ENCODE measurements at places on chromosomes 16 and 17.

- DNase-seq = no peak
These were observed 9.8 kb downstream of the KRT10 start for GRCh38 chr17:40812639-40813038.

GRCh38 chr17:17387017-17387497, 83.9 kb downstream of the NT5M start:
- no peak for DNase-seq

DNA sequence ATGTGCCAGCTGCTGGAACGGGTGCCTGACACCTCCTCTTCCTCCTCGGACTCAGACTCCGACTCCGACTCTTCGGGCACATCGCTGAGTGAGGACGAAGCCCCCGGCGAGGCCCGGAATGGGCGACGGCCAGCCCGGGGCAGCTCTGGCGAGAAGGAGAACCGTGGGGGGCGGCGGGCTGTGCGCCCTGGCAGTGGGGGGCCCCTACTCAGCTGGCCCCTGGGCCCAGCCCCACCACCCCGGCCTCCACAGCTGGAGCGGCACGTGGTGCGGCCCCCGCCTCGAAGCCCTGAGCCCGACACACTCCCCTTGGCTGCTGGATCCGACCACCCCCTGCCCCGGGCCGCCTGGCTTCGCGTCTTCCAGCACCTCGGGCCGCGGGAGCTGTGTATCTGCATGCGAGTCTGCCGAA, 6.8 kb downstream of the FBXL19 start:
- no peak for DNase-seq

GRCh38 chr16:24538756-24539294, 541 bp upstream of the RBBP6 start:
- DNase-seq = peak; percentile 62

GRCh38 chr17:50624321-50624934, 10.3 kb upstream of the ABCC3 start:
- DNase-seq = no peak

DNA sequence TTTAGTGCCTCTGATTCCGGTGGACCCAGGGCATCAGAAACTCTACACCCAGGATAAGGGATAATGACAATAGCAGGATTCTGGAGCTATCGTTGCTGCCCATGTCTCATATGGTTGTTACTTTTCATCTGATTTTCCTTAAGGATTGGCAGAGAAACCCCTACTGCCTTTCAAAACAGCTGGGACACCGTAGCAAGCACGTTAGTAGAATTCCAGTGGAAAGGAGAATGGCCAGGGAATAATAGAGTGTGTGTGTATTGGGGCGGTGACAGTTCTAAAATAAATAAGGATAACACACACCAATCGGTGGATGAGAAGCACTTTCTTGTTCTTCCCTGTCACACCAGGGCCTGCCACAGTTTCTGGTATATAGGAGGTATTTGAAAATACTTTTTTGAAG, 251.8 kb downstream of the HAPSTR1 start:
- DNase-seq = no peak

DNA sequence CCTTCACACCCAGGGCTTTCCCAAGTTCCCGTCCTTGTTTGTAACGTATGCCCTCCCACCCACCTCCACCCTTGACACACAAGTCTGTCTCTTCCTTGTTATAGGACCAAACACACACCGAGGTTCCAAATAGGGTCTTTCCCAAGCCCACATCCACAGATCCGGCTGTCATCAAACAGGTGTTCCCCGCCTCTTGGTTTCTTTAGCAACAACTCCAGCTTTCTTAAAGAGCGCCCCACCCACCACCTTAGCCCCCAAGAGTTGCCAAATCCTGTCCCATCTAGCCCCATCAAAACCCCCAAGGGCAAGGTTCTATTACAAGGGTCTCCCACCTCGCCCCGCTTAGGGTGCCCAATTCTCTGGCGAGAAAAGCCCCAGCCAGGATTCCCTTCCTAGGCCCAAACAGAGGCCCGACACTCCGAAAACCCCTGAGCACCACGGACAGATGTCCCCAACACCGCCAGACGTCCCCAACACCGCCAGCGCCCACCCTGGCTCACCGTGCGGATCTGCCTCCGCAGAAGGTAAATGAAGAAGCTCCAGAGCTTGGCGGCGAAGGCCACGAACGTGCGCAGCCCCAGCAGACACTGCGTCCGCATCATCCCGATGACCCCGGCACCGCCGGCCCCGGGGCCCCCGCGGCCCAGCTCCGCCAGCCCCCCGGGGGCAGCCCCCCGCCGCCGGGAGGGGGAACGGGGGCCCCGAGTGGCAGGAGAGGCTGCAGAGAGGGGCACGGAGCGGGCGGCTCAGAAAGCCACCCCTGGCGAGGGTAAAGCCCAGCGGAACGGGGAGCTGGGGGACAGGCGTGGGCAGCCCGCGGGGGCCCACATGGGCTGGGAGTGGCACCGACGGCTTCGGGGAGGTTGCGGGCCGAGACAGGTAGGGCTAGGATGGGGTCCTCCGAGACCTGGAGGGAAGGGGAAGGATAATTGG, 573 bp downstream of the CTDNEP1 start:
- no peak for DNase-seq

DNA sequence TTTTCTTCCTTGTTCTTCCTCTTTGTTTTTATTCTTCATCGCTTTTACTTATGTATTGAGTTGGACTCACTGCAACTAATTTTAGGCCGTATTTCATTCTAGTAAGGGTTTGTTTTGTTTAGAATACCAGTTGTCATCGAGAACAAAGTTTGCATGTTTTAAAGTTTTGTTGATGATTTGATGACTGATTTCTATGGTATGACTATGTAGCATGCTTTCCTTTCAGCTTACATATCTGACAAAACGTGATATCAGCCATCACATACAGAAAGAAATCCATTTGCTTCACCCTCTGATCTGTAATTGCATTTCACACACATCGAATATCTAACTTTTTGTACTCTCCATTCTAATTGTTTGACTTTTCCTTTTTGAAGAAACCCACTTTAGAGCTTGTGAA, 4.0 kb downstream of the PRKCA start:
- DNase-seq = no peak

DNA sequence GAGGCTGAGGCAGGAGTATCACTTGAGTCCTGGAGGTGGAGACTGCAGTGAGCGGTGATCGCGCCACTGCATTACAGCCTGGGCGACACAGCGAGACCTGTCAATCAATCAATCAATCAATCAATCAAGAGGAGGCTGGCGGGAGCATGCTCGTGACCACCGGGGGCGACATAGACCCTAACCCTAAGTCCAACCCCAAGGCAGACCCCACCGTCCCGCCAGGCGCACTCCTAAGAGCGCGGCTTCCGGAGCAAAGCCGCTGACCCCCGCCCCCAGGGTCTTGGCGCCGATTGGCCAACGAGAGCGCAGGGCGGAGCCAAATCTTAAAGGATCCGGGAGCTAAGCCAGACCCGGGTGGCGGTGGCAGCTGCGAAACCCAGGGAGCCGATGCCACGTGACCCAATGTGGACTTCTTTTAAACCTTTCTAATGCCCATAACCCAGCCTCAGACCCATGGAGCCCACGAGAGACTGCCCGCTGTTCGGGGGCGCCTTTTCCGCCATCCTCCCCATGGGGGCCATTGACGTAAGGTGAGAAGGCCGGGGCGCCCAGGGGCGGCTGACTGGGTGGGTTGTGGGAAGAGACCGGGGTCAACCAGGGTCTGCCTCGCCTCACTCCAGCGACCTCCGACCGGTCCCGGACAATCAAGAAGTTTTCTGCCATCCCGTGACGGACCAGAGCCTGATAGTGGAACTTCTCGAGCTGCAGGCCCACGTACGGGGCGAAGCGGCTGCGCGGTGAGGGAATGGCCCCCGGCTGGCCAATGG, at the start of gene RANGRF:
TSS of gene RANGRF (plus strand) at position 335 of the 767 bp plus-strand sequence. CDS start at position 454, 119 bp downstream.
- DNase-seq = peak; percentile 57

- DNase-seq = no peak
These were observed 136.9 kb downstream of the SLC39A11 start for GRCh38 chr17:72955391-72956140.

- no peak for DNase-seq
These were observed 36.5 kb upstream of the SBK1 start for GRCh38 chr16:28255838-28256237.

GRCh38 chr17:61568219-61569072, 22.6 kb downstream of the NACA2 start:
- DNase-seq = no peak

DNA sequence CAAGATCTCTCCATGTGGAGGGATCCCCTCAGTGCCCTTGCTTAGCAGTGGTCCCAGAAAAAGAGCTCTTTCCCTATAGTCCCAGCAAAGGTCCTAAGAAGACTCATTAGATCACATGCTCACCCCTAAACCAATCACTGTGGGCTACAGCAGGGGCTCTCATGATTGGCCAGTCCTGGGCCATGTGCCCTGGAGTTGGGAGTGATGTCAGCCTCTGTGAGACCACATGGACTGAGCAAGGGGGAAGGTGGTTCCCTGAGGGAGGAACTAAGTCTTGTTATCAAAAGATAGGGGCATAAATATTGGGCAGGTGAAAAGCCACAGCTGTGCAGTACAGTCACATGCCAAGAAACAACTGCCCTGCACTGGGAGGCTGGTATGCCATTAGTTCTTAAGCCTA, 51.3 kb downstream of the SCNN1B start:
- no peak for DNase-seq

GRCh38 chr16:66083171-66083570, 283.3 kb upstream of the CDH5 start:
- DNase-seq = no peak

DNA sequence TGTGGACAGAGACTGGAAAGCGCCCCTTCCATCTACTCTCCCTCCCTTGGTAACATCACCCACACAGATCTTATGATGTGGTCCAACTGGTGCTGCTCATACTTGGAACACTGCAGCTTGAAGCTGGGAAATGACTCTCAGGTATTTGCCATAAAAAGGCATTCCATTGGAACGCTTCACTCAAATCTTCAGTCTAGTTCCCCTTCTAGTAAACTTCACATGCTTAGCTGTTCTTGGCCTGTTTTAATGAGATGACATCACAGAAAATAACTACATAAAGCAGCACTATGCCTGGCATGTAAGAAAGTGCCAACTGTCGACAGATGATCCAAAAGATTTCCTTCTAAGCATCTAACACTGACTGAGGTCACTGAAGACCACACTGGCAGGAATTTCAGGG, 9.3 kb downstream of the ZNF263 start:
- DNase-seq = no peak

DNA sequence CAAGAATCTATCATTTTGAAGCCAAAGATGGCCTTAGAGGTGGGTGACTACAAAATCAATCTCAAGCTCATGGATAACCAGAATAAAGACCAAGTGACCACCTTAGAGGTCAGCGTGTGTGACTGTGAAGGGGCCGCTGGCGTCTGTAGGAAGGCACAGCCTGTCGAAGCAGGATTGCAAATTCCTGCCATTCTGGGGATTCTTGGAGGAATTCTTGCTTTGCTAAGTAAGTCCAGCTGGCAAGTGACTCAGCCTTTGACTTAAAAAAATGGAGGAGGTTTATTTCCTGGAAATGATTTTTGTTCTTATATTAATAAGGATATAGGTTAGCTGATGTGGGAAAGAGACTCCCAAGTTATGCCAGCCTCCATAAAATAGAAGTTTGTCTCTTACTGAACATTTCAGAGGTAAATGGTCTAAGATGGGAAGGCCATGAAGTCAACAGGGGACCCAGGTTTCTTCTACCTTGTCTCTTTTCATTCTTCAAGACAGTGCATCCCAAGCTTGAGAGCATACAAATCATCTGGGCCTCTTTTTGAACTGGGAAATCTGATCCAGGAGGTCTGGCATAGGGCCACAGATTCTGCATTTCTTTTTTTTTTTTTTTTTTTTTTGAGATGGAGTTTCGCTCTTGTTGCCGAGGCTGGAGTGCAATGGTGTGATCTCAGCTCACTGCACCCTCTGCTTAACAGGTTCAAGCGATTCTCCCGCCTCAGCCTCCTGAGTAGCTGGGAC, 19.8 kb upstream of the TANGO6 start:
- no peak for DNase-seq

DNA sequence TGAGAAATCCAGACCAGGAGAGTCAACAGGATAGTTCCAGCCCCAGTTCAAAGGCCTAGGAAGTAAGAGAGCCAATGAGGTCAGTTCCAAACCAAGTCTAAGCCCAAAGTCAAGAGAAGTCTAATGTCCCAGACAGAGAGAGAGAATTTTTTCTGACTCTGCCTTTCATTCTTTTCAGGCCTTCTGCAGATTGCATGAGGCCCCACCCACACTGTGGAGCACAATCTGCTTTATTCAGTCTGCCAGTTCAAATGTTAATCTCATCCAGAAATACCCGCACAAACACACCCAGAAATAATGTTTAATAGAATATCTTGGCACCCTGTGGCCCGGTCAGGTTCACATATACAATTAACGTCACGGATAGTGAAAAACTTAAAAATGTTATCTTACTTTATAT, 962.4 kb upstream of the SOX9 start:
- no peak for DNase-seq

DNA sequence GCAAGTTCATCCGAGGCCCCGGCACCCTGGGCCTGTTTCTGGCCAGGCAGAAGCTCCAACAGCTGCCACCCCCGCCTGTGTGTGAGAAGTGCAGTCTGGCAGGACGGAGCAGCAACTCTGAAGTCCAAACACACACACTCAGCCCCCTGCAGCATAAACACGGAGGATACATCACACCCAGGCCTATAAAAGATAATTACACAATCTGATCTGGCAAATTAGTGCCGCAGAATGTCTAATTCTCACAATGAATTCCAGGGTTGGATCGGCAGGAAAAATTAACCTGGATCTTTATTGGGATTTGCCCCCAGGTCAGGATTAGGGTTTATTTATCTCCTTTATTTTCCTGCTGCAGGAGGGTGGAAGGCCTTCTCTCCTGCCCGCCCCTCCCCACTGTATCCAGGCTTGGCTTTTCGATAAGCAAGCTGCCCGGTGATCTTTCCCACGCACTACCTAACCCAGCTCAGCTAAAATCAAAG, 311.4 kb downstream of the SOX9 start:
- DNase-seq = no peak

DNA sequence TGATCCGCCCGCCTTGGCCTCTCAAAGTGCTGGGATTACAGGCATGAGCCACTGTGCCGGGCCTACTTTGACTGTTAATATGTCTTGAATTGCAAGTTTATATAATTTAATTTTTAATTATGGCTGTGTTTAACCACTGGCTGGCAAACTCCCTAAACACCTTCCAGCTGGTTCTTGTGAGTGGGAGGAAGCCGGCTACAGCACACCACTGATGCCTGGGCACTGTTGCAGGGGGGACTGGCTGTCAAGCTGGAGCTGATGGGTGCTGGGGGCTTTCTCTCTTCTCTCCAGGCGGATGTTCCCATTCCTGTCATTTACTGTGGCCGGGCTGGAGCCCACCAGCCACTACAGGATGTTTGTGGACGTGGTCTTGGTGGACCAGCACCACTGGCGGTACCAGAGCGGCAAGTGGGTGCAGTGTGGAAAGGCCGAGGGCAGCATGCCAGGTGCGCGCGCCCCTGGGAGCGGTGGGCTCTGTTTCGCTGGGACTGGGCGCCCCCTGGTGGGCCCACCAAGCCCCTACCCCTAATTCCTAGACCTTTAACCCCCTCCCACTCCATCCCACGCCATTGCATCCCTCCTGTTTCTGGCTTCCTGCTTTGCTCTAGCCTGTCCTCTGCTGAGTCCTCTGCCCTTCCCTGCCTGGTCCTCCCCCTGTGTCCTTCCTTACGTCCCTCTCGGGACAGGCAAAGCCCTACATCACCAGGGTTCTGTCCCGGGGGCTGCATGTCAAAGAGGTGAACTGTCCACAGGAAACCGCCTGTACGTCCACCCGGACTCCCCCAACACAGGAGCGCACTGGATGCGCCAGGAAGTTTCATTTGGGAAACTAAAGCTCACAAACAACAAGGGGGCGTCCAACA, 9.5 kb downstream of the TBX21 start:
- DNase-seq = no peak
